ENCODE measurements at places on chromosomes 2 and 18.

- no peak for DNase-seq
These were observed 20.6 kb upstream of the AMMECR1L start for GRCh38 chr2:127906206-127906926.

DNA sequence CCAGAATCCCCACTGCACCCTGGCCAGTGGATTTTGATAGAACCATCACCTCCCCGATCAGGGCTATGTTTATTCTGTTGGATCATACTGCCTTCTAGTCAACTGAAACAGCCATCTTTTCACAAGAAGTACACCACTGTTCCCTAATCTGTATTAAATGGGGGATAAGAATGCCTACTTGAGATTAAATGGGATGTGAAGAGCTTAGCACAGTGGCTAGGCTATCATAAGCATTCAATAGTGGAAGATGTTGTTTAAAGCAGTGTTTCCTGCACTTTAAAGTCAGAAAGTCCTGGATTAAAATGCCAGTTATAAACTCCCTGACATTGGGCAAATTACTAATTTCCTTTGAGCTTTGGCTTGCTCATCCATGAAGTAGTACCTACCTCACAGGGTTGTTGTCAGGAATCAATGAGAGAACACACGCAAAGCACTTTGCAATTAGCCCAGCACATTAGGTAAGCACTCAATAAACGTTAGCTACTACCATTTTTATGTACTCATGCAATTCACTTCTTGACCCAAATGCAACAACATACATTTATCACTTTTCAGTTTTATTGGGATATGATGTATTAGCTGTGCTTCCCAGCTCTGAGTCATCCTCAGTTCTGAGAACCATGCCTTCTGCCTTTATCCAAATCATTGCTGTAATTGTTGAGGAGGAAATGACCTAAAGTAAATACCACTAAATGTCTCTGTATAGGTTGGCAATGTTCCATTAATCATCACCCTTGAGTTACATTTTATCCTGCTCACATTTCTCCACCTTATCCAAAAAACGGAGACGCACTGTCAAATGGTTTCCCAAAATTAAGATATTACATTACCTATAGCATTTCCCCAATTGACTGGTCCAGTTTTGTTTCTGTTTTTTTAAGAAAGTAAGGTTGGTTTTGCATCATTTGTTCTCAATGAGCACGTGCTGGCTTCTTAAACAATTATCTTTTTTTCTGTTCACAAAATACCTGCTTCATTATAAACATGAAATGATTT, 2.1 kb downstream of the TMEM247 start:
- peak; percentile 84 for DNase-seq

GRCh38 chr18:63158012-63158631, 161.4 kb downstream of the BCL2 start:
- no peak for DNase-seq

DNA sequence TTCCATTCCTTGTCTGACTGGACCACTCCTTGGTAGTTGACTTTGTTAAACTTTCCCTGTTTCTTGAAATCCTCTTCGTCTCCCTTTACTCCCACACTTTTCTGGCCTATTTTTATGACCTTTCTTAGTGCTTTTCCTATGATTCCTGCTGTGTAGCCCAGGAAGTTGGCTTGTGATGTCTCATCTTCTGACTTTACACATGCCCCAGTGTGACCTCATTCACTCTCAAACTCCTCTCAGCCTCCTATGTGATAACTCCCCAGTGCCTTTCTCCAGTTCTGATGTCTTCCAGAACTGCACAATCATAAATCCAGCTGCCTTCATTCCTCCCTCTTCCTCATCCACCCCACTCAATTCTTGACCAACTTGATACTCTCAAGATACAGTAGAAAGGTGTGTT, 407.6 kb downstream of the TGIF1 start:
- peak; percentile 10 for DNase-seq

GRCh38 chr2:8335801-8336200, 346.1 kb upstream of the ID2 start:
- DNase-seq, result no peak

GRCh38 chr2:112618383-112618782, 27.4 kb upstream of the SLC20A1 start:
- no peak for DNase-seq

GRCh38 chr2:96951125-96951654, 35.2 kb downstream of the FAM178B start:
- no peak for DNase-seq

DNA sequence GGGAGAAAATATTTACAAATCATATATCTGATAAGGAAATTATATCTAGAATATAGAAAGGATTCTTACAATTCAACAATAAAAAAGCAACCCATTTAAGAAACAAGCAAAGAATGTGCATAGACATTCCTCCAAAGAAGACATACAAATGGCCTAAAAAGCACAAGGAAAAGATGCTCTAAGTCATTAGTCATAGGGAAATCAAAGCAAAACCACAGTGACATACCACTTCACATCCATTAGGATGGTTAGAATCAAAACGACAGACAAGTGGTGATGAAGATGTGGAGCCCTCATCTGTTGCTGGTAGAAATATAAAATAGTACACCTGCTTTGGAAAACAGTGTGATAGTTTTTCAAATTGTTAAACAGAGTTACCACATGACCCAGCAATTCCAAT, 48.2 kb downstream of the MAPRE2 start:
- DNase-seq, result no peak

- DNase-seq, result no peak
These were observed 54.2 kb upstream of the CTDP1 start for GRCh38 chr18:79625195-79625923.

- no peak for DNase-seq
These were observed 86.6 kb downstream of the MYCN start for GRCh38 chr2:16026816-16027501.

- no peak for DNase-seq
These were observed 32.8 kb upstream of the MC5R start for GRCh38 chr18:13791181-13791580.

DNA sequence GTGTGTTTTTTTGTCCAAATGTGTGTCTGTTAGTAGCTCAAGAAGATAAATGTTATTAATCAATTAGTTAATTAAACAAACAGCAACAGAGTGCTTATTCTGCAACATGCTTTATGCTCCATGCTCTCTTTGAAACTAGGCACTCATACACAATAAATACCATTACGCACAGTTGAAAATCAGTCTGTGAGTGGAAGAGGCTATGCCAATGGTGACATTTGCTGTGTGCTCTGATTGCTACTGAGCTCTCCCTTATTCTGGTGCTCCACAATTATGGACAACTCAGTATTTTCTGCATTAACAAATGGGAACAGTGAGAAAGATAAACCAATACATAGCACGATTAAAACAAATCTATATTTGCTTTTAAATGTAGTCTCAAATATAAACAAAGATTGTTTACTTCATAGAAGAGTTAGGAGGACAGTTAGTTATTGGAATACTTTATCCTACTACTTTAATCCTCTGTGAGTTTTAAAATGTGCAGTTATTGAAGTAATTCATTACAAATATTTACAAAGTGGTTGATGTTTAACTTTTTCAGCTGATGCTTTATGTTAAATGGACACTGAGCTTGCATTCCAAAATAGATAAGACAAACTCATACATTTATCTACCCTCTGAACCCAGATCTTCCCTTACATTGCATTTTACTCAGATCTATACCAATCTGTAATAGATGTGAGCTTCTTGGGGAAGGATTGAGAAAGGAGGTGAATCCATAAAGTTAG, 55.3 kb downstream of the NXPH2 start:
- no peak for DNase-seq

- no peak for DNase-seq
These were observed 174.4 kb downstream of the RPIA start for GRCh38 chr2:88865801-88866371.

DNA sequence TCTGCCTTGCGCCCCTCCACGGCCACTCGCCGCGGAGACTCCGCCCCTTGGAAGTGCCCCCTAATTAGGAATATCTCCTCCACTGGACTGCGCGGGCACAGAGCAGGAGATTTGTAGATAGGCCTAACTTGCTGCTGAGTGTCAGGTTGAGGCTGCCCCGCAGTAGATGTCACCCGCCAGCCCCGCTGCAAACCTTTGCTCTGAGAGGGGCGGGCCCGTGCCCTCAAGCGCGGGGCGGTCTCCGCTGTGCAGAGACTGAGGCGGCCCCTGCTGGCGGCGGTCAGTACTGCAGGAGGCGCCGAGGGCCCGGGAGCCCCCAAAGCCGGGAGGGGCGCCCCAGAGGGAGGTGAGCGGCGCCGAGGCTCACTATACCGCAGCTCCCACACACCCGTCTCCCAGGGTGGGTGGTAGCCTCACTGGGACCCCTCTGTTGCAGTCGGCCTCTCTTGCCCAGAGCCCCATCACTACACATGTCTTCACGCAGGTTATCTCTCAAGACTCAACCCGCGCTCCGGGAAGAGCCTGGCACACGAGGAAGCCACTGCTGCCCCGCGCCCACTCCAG, 2.9 kb upstream of the NEURL3 start:
- no peak for DNase-seq

DNA sequence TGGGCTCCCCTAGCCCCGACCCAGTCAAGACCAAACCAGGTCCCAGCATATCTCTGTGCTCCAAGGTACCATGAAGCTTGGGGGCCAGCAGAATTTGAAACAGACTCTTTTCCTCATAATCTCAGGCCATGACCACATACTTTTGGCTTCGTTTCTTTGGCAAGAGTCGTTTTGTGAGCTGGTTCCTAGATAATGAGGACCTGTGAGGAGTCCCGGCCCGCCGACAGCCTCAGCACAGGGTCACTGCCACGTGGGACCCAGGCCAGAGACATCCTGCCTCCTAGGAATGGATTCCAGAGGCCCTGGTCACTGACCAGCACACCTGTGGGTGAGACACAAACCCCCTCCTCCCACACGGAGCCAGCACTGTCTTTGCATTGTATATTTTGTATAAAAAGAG, 73.5 kb downstream of the VAPA start:
- no peak for DNase-seq

- no peak for DNase-seq
These were observed 27.2 kb downstream of the ALPK2 start for GRCh38 chr18:58601468-58602266.

DNA sequence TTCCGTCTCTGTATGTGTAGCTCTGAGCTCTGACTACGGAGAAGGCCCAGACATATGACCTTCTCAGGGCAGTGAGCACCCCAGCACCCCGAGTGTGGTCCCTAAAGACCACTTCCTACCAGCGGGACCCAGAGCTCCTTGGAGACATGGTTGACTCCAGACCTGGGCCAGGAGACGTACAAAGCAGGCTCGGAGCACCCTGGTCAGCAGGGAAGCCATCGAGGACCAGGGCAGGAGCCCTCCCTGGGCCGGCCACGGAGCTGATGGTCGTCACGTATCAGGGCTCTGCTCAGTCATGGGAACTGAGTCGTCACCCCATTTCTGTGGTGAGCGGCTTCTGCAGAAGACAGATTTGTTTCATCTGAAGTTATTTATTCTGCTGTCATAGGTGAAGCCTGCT, 12.8 kb upstream of the NEU4 start:
- no peak for DNase-seq

GRCh38 chr2:96181529-96181928, 27.1 kb downstream of the STARD7 start:
- no peak for DNase-seq

Measured in AG09309 (cell line).